Hepatocyte (in vitro differentiated cells): ENCODE measurements at places on chromosomes 4 and X.

DNA sequence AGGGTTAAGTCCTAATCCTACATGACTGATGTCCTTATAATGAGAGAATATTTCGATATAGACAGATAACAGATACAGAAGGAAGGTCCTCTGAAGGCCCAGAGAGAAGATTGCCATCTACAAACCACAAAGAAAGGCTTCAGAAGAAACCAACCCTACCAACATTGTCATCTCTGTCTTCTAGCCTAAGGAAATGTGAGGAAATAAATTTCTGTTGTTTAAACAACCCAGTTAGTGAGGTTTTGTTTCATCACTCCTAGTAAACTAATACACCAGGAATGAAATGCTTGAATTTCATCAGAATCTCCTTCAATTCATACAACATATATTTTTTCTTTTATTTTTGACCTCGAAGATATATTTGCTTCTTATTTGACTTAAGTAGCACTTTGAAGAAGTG, 1527.8 kb downstream of the STIM2 start:
- DNase-seq, result no peak

GRCh38 chr4:62627671-62628070, 1427.5 kb downstream of the ADGRL3 start:
- no peak for DNase-seq

DNA sequence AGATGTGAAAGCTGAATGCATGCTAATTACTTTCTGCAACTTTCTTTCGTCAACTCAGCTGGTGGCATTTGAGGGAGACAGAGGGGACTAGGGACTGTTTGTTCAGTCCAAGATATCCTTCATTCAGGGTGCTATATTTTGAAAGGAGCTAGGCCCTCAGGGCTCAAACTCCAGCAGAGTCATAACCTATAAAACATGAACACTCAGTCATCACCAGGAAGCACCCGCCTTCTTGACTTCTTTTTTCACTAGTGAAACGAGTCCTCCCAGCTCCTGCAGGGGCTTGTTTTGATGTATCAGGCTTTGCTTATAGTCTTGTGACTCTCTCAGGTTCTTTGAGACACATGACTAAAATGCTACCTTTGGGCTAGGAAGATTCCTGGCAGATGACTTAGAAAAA, 230.6 kb downstream of the PCDH7 start:
- peak; percentile 61 for DNase-seq

- DNase-seq, result peak; percentile 71
These were observed 20.7 kb downstream of the HAND2 start for GRCh38 chr4:173509036-173510001.

DNA sequence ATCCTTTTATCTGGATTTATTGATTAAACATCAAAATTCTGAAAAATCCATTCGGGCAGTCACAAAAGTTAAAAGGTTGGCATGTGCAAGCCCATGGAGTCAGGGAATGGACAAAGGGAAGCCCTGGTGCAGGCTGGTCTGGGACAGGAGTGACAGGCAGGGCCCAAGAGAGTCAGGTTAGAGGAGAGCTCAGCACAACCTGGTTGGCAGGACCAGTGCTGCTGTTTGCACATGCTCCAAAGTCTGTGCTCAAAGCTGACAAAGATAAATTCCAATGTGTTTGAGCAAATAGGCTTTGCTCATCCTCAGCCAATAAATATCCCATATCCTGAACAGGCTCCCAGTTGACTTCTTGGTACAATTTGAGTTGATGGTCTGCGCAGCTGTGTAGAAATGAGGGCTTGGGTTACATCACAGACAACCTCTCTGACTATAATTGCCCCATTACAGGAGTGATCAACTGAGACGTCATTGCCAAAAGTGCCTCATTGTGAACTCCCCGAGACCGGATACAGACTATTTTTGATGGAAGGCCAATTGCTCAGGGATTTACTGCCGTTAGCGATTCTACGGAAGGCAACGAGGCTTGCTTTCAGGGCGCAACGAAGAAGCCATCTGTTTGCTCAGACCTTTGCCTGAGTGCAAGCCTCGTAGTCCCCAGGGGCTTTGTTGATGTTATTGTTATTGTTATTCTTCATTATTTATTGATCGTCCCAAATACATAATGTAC, 1008.1 kb upstream of the TENM3 start:
- DNase-seq, result no peak

GRCh38 chr4:145843148-145843547, 95.5 kb downstream of the ZNF827 start:
- no peak for DNase-seq

DNA sequence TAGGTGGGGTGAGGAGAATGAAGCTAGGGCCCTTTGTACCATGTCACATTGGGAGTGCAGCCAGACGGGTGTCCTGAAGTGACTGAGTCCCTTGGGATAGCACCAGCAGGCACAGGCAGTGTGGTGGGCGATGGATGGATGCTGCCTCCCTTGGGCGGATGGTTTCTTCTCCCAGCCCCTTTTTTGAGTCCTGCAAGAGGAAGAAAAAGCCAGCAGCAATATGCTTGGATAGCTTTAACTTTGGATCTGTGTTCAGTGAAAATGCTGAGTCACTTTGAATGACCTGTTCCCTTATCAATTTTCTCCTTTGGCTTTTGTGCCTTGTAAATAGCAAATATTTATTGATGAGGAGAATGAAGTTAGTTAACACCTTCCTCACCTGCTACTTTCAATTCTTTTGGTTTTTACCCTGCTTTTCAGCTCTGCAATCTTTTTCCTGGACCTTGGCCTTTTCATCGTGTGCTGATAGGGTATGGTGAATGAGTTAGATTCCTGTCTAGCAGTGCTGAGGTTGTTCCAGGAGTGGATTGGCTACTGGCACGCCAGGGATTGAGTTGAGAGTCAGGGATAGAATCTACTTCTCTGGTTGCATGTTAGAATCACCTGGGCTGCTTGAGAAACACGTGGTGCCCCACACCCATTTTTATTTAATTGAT, 10.2 kb downstream of the DCUN1D4 start:
- DNase-seq, result peak; percentile 67

- DNase-seq, result no peak
These were observed 15.8 kb upstream of the RAB33B start for GRCh38 chr4:139438141-139438540.

DNA sequence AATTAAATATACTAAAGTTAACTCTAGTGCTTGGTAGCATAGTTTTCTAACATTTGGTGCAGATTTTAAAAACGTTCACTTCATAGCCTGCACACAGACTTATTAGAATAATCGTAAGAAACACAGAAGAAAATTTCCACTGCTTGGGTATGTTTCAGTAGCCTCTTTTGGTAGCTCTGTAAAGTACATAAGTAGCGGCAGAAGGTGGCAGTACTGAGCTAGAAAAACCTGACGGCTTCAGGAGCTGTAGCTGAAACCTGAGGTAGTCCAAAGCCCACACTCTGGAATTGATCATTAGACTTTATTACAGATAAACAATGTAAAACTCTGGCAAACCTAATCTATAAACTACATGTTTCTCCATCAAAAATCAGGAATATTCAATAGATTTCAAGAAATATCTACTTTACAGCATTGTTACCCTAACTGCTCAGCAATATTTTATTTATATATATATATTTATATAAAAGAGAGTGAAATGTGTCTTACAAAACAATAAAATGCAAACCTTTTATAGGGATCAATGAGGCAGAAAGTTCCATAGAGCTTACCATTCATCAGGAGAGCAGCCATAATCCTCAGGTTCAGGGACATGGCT, 88.2 kb downstream of the ATP8A1 start:
- peak; percentile 86 for DNase-seq

DNA sequence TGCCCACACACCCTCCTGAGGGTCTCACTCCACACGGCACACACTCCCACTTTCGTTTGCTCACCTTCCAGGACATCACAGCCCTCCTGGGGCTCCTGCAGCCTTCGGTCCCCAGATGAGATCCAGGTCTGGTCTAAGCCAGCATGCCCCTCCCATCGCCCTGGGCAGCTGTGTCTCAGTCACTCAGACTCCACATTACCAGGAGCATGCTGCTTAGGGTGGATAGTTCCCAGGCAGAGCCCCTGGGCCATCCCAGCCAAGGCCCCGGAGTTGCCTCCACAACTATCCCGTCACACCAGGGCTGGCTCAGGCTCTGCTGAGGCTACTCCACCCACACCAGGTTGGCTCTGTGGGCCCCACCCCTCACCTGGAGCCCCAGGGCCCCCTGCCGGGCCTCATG, 50.4 kb upstream of the PSAPL1 start:
- no peak for DNase-seq

DNA sequence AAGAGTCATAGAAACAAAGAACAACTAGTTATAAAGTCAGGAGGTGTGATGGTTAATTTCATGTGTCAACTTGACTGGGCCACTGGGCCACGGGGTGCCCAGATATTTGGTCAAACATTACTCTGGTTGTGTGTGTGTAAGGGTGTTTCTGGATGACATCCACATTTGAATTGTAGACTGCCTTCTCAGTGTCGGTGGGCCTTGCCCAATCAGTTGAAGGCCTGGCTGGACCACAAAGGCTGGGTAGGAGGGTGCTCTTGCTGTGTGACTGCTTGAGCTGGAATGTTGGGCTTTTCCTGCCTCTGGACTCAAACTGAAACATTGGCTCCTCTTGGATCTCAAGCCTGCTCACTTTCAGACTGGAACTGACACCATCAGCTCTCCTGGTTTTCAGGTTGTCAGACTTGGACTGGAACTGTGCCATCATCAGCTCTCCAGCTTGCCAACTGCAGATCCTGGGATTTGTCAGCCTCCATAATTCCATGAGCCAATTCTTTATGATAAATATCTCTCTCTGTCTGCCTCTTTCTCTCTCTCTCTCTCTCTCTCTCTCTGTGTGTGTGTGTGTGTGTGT, 41.4 kb downstream of the CLDN34 start:
- DNase-seq, result no peak

DNA sequence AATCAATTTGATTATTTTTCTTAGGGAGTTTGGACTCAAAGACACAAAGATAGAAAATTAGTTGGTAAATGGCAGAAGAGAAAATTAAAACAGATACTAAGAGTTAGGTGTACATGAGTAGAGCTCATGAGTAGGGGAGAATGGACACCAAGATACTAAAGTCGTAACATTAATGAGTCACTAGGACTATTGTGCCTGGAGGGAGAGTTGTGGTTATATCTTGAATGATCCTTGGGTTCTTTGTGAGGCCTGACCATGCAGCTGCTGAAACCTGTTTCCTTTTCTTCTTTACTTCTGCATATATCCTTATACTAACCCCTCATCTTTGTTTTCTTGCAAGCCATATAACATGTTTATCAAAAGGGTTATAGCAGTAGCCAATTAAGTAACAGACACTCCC, 532.8 kb downstream of the RPA4 start:
- no peak for DNase-seq

DNA sequence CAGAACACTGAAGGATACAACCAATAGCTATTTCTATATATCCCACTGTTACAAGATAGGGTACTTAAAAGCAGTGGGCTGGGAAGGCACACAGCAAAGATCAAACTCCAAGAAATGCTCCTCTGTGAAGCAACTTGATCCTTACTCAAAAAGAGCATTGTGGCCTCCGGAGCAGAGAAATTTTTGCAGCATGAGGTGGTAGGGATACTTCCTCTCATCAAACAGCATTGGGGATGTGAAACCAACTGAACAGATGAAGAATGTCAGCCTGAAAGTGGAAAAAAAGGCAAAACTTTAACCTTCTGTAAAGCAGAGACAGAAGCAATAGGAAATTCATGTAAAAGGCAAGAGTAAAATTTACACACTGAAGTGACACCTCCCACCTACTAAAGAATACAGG, 92.2 kb downstream of the HUWE1 start:
- no peak for DNase-seq

DNA sequence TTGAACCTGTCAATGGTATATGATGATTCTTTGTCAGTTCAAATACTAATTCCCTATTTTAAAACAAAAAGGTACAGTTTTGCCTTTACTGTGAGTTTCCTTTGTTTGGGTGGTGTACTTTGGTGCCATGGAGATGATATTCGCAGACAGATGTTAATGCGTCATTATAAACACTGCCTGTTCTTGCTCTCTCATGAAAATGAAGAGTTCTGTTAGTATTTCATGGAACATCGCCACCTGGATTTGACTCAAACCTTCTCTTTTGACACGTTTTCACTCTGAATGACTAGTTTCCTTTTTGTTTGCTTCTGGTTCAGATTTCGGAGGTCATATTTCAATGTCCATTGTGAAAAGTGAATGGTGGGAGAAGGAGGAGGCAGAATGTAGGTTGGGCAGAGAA, 6.9 kb upstream of the CTSO start:
- DNase-seq, result no peak

GRCh38 chr4:114146947-114147618, 167.6 kb upstream of the ARSJ start:
- no peak for DNase-seq

GRCh38 chrX:71586929-71587328, 8.7 kb downstream of the GCNA start:
- DNase-seq, result peak; percentile 32

GRCh38 chr4:99983289-99983943, 33.3 kb upstream of the H2AZ1 start:
- DNase-seq, result no peak

- DNase-seq, result no peak
These were observed 73.9 kb downstream of the IRF2 start for GRCh38 chr4:184400375-184400870.

GRCh38 chrX:69020316-69020715, 144.9 kb downstream of the PJA1 start:
- no peak for DNase-seq

DNA sequence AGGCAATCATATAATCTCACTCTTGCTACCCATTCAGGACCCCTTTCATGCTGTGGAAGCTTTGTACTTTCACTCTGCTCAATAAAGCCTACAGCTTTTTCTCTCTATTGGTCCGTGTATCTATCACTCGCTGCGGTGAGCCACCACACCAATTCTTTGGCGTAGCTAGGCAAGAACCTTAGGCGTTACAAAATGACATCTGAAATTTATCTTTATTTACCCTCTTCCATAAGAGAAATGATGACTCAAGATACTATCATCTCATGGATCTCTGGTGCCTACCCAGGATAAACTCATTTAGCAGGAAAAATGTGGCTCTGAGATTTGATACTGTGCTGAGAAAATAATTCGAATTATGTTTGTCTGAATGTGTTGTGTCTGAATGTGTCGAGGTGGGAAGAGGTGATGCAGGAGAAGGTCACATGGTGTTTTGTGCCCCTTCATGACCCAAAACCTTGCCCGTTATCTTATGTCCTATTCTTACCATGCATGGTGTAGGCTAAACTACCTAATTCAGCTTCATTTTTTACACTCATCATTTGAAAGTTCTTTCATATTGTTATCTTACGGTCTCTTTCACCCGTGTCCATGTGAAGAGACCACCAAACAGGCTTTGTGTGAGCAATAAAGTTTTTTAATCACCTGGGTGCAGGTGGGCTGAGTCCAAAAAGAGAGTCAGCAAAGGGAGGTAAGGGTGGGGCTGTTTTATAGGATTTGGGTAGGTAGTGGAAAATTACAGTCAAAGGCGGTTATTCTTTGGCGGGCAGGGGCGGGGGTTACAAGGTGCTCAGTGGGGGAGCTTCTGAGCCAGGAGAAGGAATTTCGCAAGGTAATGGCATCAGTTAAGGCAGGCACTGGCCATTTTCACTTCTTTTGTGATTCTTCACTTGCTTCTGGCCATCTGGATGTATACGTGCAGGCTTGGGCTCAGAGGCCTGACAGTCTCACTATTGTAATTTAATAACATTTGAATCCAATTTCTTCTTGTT, 41.6 kb upstream of the GIMD1 start:
- DNase-seq, result no peak
